ENCODE measurements at places on chromosomes 16 and 17. TPM values are rescaled to one million over a fixed set of nuclear protein-coding genes. Genes with fewer than 3 reads are reported as not detected.

Gene FKBP10
- 155 TPM for total RNA-seq

Gene ZDHHC1
- 16.5 TPM for total RNA-seq

Gene MYH1
- total RNA-seq = not detected

Gene CACNA1H
- 42.8 TPM for total RNA-seq

Gene ATP2C2
- total RNA-seq = 10.8 TPM

Gene CDIP1
- total RNA-seq = 30.2 TPM

Gene CCL1
- total RNA-seq = not detected
